Pancreas (tissue), 10 donors: ENCODE measurements at places on chromosomes 6 and 20.
A peak's percentile ranks its signal among the peaks of the same experiment; 100 is the strongest.

GRCh38 chr20:32155017-32155981 lies 45.8 kb downstream of the TM9SF4 start:
- peaks cover 4% of the 10 kb centered on the region for H3K36me3 ChIP-seq
- H3K4me1 ChIP-seq = no peaks in the 10 kb centered on the region
- no peaks in the 10 kb centered on the region for H3K27me3 ChIP-seq
- peak; percentile 79 for DNase-seq

DNA sequence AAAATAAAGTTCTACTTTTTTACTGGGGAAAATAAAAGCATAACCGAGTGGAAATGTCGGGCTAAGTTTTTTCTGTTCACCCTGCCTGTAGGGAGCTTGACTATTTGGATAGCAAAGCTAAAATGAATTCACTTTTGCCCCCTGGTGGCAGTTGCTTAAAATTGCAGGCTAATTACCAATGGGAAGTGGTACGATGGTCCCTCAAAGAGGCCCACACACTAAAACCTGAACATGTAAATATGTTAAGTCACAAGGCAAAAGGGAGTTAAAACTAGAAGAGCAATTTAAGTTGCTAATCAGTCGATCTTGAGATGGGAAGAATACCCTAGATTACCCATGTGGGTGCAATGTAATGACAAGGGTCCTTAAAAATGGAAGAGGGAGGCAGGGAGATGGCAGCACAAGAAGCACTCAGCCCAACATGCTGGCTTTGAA lies 916 bp upstream of the SUN5 start:
- no peaks in the 10 kb centered on the region for H3K36me3 ChIP-seq
- no peak for DNase-seq
- no peaks in the 10 kb centered on the region for H3K4me1 ChIP-seq
- no peak overlapping the region for H3K27ac ChIP-seq
- no peak overlapping the region for H3K4me3 ChIP-seq
- H3K27me3 ChIP-seq = no peaks in the 10 kb centered on the region

- peak overlapping the region; percentile 90 for H3K27ac ChIP-seq
- peak overlapping the region; percentile 57 for H3K4me3 ChIP-seq
- H3K4me1 ChIP-seq = peaks cover 42% of the 10 kb centered on the region
- DNase-seq = peak; percentile 95
These were observed 42.3 kb upstream of the NAA20 start for GRCh38 chr20:19974630-19975435.

- DNase-seq = no peak
- H3K27me3 ChIP-seq = no peaks in the 10 kb centered on the region
- H3K4me1 ChIP-seq = no peaks in the 10 kb centered on the region
- H3K27ac ChIP-seq = no peak overlapping the region
- no peak overlapping the region for H3K4me3 ChIP-seq
These were observed 22.2 kb downstream of the NHLRC1 start for GRCh38 chr6:18100296-18100695.

DNA sequence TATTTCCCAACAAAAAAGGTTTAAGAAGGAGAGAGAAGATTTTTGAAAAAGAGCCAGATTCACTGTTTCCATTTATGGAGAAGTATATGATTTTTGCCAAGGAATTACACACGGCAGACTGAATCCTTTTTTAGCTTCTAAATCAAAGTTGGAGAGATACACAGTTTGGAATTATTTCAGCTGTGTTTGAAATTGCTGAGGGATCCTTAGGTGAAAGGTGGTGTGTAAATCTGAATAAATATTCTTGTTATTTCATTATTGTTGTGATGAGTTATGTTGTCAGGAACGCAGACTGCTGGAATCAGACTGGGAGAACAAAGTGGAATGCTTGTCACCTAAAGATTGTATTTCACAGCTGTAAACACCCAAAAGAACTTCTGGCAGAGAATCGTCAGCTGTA lies 168.5 kb upstream of the AKIRIN2 start:
- no peaks in the 10 kb centered on the region for H3K27me3 ChIP-seq
- no peak overlapping the region for H3K4me3 ChIP-seq
- no peaks in the 10 kb centered on the region for H3K36me3 ChIP-seq
- H3K27ac ChIP-seq = no peak overlapping the region
- H3K4me1 ChIP-seq = no peaks in the 10 kb centered on the region
- no peak for DNase-seq

DNA sequence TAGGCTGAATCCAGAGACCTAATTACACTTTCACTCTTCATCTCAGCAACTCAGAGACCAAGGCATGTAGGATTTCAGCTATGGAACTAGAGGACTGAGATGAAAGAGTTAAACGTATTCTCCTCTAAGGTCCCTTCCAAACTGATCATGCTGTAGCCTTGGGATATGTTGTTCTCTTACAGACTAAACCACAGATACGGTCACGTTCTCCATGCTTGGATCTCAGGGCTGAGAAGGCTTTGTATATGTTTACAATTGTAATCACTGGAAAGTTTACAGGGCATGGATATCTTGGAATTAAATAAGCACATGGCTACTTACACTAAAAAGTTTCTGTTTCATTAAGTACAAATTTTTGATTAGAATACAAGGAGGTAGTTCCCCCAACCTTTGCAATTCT lies 50.1 kb downstream of the PKIB start:
- no peaks in the 10 kb centered on the region for H3K36me3 ChIP-seq
- no peak for DNase-seq
- H3K4me1 ChIP-seq = peaks cover 12% of the 10 kb centered on the region
- no peak overlapping the region for H3K27ac ChIP-seq
- H3K27me3 ChIP-seq = no peaks in the 10 kb centered on the region

DNA sequence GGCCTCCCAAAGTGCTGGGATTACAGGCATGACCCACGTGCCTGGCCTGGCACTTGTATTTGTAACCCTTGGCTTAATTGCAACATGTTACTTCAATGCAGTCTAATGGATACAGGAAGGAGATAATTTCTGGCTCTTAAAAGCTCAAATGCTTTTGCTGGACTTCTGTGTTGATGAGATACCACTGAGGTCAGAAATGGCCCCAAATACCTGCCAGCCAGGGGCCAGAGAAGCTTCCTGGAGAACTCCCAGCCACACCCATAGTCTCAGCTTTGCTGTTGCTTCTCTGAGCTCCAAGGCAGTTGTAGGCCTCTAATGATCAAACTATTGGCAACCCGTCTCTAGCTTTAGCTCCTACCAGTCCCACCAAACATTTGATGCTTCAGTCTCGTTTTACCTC lies 14.2 kb upstream of the ZNFX1 start:
- no peak overlapping the region for H3K4me3 ChIP-seq
- no peak for DNase-seq
- H3K27ac ChIP-seq = no peak overlapping the region

DNA sequence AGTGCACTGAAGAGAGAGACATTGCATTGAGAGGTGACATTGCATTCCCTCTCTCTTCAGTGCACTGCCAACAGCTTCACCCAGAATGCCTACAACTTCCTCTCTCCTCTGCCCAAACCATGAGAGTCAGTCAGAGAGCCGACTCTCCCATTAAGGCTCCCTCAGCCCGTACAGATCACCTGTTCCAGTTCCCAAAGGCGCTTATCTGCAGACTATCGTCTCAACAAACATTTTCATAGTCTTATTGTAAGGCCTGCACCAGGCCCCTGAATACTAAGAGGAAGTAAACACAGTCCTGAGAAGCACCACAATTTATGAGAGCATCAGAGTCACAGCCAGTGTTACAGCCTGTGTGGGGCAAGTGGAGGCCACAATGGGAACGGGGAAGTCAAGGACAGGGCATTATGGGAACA lies 53.7 kb downstream of the GFOD1 start:
- H3K27me3 ChIP-seq = no peaks in the 10 kb centered on the region
- no peak overlapping the region for H3K4me3 ChIP-seq
- no peak overlapping the region for H3K27ac ChIP-seq
- no peaks in the 10 kb centered on the region for H3K4me1 ChIP-seq

GRCh38 chr6:109867970-109868358 lies 110.1 kb upstream of the GPR6 start:
- H3K4me3 ChIP-seq = no peak overlapping the region
- H3K36me3 ChIP-seq = no peaks in the 10 kb centered on the region

GRCh38 chr20:10902174-10902573 lies 228.4 kb upstream of the JAG1 start:
- H3K27me3 ChIP-seq = no peaks in the 10 kb centered on the region
- H3K4me3 ChIP-seq = no peak overlapping the region
- no peaks in the 10 kb centered on the region for H3K36me3 ChIP-seq

GRCh38 chr6:45688180-45688579 lies 310.4 kb upstream of the SUPT3H start:
- no peaks in the 10 kb centered on the region for H3K36me3 ChIP-seq
- DNase-seq = no peak
- H3K27ac ChIP-seq = no peak overlapping the region
- no peaks in the 10 kb centered on the region for H3K4me1 ChIP-seq
- H3K27me3 ChIP-seq = no peaks in the 10 kb centered on the region

DNA sequence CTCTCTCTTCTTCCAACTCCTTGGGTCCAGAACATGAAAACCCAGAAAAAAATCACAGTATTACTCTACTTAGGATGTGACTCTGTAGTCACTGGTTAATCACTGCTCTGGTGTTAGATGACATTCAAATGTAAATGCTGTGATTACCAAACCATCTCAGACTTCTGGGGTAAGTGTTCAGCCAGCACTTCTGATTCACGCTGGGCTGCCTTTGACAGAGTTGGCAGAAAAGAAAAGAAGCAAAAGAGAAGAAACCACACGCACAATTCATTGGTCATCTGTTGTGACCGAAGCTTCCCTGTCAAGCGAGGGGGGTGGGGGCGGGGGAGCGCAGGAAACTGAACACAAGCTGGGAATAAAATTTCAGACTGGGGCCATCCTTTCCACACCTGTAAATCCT lies 82.7 kb downstream of the PSMG4 start:
- H3K36me3 ChIP-seq = no peaks in the 10 kb centered on the region
- no peak overlapping the region for H3K4me3 ChIP-seq
- no peaks in the 10 kb centered on the region for H3K27me3 ChIP-seq
- peaks cover 34% of the 10 kb centered on the region for H3K4me1 ChIP-seq
- H3K27ac ChIP-seq = no peak overlapping the region

- H3K27me3 ChIP-seq = no peaks in the 10 kb centered on the region
- H3K36me3 ChIP-seq = no peaks in the 10 kb centered on the region
- no peak overlapping the region for H3K27ac ChIP-seq
- DNase-seq = no peak
- no peak overlapping the region for H3K4me3 ChIP-seq
These were observed 168.7 kb upstream of the LRFN2 start for GRCh38 chr6:40755749-40756452.

GRCh38 chr6:83488861-83489260 lies 23.5 kb upstream of the PRSS35 start:
- no peaks in the 10 kb centered on the region for H3K4me1 ChIP-seq
- H3K36me3 ChIP-seq = no peaks in the 10 kb centered on the region
- no peak overlapping the region for H3K4me3 ChIP-seq
- no peaks in the 10 kb centered on the region for H3K27me3 ChIP-seq
- no peak for DNase-seq
- H3K27ac ChIP-seq = no peak overlapping the region

DNA sequence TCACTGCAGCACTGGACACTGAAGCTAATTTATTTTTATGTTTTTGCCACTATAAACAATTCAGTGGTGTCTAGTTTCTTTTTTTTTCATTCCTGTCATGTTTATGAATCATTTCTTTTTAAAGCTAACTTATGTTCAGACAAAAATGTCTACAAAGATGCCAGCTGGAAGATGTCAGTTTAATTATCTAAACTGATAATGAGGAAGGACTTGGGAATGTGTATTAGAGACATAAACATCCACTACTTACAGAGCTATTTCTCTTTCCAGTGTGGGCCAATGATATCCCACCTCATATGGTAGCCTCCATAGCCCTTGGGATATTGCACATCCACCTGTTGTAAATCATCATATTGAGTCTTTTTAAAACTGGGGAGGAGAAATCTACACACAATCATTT lies 132.1 kb upstream of the FAM184A start:
- no peak for DNase-seq
- H3K4me1 ChIP-seq = no peaks in the 10 kb centered on the region
- H3K27ac ChIP-seq = no peak overlapping the region
- H3K4me3 ChIP-seq = no peak overlapping the region

GRCh38 chr20:10666221-10667076 lies 7.3 kb downstream of the JAG1 start:
- H3K27me3 ChIP-seq = no peaks in the 10 kb centered on the region
- peak overlapping the region; percentile 74 for H3K27ac ChIP-seq
- H3K4me3 ChIP-seq = peak overlapping the region; percentile 4
- peaks cover 13% of the 10 kb centered on the region for H3K36me3 ChIP-seq
- DNase-seq = no peak

DNA sequence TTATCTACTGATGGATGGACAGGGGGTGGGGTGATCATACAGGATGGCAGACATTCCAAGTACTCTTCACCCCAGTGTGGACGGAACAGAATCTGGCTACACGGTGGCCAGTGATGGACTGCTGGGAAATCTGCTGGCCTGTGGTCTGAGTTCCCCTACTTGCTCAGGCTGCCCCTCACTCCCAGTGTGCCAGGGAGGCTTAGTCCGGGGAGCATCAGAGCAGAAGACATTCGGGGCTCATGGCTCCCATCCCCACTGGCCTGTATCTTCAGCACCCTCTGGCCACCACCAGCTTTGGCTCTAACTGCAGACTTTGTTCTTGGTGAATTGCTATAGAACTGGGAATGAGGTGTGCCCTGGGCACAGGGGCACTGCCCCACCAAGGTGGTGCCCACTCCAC lies 15.3 kb downstream of the TLDC2 start:
- DNase-seq = no peak
- peaks cover 4% of the 10 kb centered on the region for H3K36me3 ChIP-seq
- H3K27me3 ChIP-seq = no peaks in the 10 kb centered on the region

DNA sequence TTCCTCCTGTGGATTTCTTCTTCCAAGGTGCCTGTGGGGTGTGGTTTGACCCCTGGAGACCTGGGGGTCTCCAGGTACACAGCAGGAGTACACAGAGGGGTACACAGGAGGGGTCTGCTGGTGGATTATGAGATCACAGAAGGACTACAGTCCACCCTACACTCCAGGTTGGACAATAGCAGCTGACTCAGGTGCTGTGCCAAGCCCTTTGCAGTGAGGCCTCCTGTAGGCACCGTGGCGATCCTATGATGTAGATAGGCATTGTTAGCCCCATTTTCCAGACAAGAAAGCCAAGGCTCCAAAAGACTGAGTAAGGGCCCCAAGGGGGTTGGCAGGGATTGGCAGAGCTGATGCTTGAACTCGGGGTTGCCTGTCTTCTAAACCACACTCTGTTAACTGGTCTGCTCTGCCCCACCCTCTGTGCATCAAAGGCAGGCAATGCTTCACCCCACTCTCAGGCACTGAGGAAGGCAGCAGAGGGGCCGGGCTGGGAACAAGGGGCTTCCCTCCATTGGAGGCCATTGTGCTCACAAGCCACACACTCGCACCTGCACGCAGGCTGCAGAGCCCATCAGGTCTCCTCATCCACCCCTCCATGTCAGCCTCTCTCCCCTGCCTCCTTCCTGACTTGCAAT lies 77.5 kb upstream of the SIRPA start:
- DNase-seq = no peak
- no peaks in the 10 kb centered on the region for H3K27me3 ChIP-seq
- no peak overlapping the region for H3K27ac ChIP-seq
- no peak overlapping the region for H3K4me3 ChIP-seq
